ENCODE measurements at places on chromosomes 16 and 17.

GRCh38 chr17:19290066-19290705 lies 53.0 kb downstream of the EPN2 start:
- DNase-seq, result peak; percentile 91

DNA sequence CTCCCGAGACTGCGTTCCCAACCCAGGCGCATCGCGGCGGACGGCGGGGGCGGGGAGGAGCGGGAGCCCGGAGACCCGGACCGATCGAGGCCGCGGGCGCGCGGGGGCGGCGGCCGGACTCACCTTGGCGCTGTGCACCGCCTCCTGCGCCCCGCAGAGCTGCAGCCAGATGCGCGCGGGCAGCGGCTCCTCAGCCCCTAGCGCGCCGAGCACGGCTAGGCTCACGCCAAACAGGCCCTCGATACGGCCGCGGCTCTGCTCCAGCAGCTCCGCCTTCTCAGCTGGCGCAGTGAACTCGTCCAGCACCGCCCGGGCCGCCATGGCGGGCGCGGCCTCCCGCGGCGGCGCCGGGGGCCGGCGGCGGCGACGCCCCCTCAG lies 339 bp downstream of the N4BP1 start:
- DNase-seq, result no peak

- peak; percentile 88 for DNase-seq
Measured at GRCh38 chr16:23597003-23597756, 1.1 kb upstream of the NDUFAB1 start.

DNA sequence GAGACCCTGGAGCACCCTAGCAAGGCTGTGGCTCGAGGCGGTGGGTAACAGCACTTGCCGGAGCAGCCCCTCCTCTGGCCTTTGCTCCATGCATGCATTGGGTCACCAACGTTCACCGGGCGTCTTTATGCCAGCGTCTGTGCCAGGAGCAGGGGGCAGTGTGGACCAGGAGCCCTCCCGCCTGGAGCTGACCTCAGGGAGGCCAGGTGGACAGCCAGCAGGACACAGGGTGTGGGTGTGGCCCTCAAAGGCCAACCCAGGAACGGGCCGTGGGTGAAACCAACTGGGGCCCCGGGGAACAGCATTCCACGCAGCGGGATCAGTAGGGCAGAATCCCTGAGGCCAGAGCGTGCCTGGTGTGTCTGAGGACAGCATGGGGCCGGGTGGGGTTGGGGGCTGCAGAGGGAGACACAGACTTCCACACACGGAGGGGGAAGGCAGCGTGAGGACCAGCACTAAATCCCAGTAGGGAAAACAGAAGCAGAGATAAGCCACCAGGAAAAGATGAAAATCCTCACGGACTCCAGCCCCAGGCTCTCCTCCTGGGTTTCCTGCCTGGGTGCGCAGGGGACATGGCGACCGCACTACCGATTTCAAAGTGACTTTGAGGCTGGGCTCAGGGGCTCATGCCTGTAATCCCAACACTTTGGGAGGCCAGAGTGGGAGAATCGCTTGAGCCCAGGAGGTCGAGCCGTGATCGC lies 2.9 kb upstream of the CD7 start:
- DNase-seq, result no peak

DNA sequence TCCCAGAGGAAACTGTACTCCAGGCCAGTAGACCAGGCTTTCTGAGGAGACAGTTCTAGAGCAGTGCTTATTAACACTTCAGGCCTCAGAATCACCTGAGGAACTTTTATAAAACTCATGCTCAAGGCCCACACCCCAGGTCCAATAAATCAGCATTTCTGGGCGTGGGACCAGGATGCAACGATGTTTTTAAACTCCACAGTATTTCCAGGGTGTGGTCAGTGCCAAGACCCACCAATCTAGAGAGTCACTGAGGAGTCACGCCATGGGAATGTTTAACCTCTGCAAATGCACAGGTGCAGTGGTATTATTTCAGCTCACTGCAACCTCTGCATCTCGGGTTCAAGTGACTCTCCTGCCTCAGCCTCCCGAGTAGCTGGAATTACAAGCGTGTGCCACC lies 3.9 kb upstream of the TRPV1 start:
- DNase-seq, result no peak

DNA sequence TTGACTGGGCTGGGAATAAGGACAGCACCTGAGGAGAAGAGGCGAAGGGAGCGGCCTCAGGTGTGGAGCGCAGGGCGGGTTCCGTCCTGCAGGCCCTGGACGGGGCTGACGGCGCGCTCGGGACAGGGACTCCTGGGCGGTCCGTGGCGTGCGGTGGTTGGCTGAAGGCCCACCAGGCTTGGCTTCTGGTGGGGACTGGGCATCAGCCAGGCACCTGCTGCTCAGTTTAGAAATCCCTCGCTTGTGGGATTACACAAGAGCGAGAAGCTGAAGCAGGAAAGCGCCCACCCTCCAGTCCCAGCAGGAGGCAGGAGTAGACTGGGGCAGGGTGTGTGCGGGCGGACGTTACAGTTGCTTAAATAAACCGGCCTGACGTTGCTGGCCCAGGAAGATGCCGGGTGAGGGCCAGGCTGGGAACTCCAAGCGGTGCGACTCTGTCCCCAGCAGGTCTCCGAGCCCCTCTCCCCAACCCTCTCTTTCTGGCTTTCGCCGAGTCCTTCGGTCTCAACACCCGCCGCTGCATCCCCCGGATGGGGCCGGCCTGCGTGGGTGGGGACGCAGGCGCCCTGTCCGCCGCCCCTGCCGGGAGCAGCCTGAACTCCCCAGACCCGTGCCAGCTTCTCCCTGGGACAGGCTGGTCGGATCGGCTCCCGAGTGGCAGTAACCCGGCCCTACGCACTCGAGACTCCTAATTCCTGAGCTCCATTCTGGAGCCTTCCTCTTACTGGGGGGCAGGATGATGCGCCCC lies 639 bp downstream of the MIF4GD start:
- peak; percentile 93 for DNase-seq

DNA sequence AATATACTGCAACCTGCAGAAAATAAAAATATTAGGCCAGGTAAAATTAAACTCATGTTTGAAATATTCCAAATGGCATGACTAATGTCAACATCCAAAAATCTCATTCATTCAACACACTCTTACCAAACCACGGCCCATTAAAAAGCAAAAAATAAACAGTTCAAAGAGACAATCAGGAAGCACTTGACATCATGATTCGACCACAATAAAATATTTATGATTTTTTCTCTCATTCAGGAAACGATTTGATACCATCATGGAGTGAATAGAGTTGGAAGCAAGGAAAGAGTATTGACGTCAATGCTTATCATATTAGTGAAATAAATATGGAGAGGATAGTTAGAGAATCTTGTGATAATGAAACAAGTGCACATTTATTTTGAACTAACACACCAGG lies 354.1 kb downstream of the KCNJ2 start:
- DNase-seq, result no peak

DNA sequence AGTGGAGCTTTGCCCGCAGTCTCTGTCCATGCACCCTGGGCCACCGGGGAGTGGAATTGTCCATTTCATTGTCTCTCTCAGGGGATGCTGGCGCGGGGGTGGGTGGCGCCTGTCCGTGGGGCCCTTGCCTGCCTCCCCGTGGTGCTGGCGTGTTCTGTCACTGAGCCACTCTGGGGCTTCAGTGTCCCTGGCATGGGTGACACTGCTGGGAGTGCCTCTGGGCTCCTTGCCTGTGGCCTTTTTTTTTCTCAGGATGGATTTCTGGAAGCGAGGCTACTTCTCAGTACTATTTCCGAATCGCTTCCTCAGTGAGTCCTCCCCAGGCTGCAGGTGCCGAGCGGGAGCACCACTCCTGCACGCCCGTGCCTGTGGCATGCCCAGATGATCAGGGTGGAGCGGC lies 55.0 kb downstream of the PDPK1 start:
- DNase-seq, result no peak

- peak; percentile 58 for DNase-seq
Measured at GRCh38 chr16:57999366-57999970, 1.0 kb downstream of the ZNF319 start.

DNA sequence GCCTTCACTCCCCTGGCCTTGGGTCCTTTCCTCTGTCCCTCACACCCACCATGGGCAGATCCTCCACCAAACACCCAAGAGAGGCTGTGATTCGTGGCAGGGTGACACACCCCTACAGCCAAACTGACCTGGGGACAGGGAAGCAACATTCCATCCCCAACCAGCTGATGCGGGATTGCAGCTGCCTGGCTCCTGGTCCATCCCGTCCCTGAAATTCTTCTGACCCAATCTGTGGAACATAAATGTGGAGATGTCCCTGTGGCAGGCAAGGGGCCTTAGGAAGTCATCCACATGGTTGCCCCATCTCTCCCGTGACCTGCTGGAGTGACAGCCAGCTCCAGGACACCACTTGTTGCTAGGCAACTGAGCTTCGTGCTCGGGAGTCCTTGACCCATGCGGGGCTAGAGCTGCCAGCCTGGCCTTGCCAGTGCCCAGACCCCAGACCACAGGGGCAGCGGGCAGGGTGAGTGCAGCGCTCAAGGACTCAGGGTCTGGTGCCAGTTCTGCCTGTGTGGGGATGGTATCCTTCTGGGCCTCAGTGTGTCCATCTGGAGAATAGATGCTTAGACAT lies 34.0 kb upstream of the CPNE2 start:
- no peak for DNase-seq

GRCh38 chr16:64238571-64238970 lies 883.3 kb downstream of the CDH11 start:
- no peak for DNase-seq
